ENCODE measurements at places on chromosomes 11 and 22.

DNA sequence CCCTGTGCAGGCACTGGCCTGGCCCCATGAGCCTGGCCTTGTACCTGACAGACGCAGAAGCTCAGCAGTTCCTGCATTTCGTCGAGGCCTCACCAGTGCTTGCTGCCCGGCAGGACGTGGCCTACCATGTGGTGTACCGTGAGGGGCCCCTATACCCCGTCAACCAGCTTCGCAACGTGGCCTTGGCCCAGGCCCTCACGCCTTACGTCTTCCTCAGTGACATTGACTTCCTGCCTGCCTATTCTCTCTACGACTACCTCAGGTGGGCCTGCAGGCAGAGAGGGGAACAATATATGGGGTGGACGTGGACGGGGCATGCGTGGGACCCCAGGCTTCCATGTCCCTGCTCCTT, 4.9 kb downstream of the LARGE2 start:
- no peak for DNase-seq

GRCh38 chr22:17700778-17701177, 62.2 kb downstream of the BCL2L13 start:
- DNase-seq, result no peak

DNA sequence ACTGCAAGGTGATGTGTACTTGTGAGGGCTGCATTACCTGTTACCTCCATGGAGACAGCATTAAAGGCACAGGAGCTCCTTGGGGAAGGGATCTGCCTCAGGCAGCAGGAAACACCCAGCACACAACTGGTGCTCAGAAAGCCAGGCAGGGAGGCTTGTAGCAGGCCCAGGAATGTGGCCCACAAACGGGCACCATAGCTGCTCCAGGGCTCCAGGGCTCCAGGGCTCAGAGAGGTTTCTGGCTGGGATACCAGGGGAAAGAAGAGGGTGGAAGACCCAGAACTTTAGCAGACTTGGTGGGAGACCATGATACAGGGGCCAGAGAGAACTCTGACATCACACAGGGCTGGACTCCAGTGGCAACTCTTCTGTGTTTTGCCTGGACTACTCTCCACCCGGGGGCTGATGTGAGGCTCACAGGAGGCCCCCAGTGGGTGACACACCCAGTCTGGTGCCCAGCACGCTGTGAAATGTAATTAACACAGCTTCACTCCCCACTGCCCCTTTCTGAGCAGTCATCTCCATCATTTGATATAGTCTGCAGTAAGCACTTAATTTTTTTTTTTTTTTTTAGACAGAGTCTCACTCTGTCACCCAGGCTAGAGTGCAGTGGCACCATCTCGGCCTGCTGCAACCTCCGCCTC, 14.7 kb upstream of the SULT4A1 start:
- peak; percentile 18 for DNase-seq

- DNase-seq, result no peak
Measured at GRCh38 chr11:15419696-15420095, 305.0 kb downstream of the INSC start.

DNA sequence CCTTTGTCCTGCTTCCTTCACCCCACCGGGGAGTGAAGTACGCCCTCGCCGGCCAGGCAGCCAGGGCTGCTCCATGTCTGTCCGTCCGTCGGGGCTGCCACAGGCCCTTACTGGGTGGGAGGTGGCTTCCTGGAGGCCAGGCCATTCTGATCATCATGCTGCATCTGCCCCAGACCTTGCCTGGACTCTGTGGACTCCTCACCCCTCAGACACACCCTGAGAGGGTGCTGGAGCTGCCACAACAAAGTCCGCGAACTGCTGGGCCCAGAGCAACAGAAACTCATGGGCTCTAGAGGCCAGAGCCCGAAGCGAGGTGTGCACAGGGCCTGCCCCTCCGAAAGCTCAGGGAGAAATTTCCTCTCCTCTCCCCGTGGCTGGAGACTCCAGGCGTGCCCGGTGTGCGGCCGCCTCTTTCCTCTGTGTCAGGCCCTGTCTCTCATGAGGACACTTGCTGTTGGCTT, 124.2 kb downstream of the KCNQ1OT1 start:
- peak; percentile 66 for DNase-seq

- no peak for DNase-seq
Measured at GRCh38 chr11:17387254-17387653, 1.2 kb downstream of the KCNJ11 start.

DNA sequence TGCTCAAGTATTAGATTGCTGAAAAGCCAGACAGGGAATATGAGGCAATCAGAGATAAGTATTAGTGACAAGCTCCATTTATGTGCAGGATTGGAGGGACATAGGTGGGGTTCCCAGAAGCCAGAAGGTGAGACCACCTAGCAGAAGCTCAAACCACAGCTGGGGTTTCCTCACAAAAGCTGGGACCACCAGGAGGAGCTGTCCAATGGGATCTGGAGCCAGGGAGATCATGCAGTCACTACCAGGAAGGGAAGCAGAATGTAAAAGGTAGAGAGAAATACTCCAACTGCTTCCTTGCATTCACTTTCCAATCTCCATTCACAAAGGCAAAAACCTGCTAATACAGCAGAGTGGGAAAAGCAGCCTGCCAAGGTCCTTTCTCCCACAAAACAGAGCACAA, 5.2 kb upstream of the FSHB start:
- DNase-seq, result no peak

- no peak for DNase-seq
Measured at GRCh38 chr11:13899603-13900002, 62.9 kb upstream of the SPON1 start.

DNA sequence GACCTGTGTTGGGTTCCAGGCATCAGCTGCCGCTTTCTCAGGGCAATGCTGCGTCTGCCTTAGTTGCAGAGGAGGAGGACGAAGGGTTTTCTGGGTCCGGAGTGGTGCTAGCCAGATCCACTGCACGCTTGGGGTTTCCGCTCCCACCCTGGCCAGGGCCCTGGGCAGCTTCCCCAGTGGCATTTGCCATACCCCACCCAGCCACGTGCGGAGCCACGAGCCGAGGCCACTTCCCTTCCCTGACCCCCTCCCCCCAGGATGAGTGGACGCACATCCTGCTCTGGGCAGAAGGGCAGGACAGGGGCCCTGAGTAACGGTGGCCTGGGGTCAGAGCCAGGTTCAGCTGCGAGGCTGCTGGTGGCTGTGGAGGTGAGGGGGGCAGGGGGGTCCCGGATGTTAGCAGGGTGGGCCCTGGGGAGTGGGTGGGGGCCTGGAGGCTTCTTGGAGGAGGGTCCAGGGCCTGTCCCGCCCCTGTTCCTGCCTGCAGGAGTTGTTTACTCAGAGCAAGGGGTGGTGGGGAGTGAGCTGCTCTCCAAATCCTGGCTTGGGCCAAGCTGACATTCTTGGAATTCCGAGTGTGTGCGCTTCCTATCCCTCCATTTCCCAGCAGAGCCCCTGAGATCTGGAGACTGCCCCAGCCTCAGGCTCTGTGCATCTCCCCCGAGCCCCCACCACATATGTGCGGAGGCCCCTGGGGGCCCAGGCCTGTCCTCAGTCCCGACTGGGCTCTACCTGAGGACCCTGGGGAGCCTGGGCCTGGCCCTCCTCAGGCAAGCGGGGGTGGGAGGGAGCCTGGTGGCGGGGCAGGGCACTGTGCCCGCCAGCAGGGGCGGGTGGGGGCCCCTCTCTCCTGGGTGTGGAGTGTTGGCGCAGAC, 1.4 kb downstream of the TSPAN4 start:
- DNase-seq, result peak; percentile 97

DNA sequence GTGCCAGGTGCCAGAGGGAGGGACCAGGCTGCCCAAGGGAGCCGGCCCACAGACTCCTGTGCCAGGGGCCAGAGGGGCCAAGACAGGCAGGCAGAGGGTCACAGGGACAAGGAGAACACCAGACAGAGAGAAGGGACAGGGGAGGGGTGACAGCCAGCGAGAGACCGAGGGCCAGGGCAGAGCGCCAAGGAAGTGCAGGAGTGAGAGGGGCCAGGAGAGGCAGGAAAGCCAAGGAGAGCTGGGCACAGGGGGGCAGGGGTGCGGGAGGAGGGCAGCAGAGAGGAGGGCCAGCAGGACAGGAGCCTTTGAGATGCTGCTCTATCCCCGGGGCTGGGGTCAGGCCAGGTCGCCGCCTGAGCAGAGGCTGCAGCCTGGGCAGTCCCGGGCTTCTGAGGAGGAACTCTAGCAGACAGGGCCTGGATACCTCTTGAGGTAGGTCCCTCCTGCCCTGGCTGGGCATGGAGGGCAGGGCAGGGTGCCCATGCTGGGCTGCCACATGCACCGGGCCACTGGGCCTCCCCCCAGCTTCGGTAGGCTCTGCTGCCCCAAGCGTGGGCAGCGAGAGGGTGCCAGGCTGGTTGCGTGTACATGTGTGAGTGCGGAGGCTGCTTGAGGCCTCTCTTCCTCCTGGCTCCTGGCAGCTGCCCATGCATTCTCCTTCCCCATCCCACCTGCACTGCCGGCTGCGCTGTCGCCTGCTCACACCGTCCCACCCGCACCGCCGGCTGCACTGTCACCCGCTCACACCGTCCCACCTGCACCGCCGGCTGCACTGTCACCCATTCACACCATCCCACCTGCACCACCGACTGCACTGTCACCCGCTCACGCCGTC, 12.2 kb downstream of the LSP1 start:
- no peak for DNase-seq

DNA sequence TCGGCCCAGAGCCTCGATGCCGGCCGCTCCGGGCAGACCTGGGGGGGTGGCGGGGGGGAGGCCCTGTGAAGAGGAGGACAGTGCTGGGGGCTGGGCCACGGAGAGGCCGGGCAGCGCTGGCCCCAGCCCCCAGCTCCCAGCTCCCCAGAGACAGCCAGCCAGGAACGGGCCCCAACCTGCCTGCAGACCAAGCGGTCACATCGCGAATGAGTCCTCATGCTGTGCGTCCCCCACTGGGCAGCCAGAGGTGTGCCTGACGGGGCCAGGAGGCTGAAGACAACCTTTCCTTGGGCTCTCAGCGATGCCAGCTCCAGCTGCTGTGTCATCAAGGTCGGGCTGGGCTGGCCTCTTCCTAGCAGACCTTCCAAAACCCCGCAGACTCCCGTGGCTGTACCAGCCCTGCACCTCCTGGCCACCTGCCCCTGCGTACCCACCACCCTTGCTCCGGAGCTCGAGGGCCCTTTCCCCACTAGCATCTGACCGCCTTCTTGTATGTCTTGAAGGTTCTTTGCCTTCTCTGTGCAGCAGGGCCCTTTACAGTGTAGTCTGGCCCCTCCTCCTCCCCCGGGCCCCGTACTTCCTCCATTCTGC, 88.4 kb downstream of the CDKN1C start:
- DNase-seq, result peak; percentile 74

DNA sequence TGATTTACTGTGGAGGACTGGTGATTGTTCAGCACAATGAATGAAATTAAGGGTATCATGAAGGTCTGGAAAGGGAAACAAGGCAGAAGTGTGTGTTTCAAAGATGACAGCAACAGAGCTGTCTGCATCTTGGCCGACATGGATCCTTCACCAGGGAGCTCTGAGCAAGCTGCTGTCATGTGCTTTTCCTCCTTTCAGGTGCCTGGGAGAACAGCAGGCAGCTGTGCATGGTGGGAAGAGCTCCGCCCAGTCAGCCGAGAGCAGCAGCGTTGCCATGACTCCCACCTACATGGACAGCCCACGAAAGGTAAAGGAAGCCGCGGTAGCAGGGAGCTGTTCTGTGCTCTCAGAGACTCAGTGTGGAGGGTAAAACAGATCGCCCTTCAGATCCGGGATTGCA, 87.1 kb upstream of the YWHAH start:
- no peak for DNase-seq

DNA sequence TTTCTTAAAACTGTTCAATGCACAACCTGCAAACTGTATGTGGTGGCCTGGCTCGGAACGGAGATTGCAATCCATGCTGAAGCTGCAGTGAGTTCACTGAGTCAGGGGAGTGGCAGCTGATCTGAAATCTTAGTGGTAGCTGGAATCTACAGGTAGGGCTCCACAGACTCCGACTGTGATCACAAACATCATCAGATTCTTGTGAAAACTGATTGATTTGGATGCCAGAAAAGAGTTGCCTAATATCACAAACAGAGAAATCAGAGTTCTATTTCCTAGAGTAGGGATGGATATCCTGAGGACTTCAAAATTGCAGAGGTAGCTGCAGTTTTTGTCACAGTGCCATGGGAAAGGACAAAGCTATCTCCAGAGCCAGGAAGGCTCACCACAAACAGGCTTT, 57.5 kb upstream of the SC5D start:
- no peak for DNase-seq

- no peak for DNase-seq
Measured at GRCh38 chr22:49010070-49010863, 817.4 kb downstream of the BRD1 start.
